ENCODE measurements at places on chromosomes 11 and 22.

DNA sequence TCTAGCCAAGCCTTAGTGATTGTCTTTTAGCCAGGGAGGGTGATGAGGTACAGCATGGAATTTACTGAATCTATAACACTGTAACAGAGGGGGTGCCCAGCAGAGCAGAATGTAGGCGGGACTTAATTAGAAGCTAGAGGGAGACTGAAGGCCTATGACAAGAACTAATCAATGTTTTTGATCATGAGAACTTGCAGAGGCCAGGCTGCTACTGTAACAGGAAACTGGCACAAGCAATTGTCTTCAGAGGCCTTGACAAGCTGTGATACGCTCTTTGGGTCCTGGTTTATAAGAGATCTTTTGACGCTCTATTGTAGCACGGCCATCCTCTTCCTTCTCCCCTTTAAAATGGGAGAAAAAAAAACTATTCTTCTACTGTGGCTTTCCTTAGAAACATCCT, 1297.3 kb downstream of the JRKL start:
- no peak for DNase-seq

- DNase-seq = no peak
Measured at GRCh38 chr11:87036756-87037449, 831 bp upstream of the TMEM135 start.

- no peak for DNase-seq
Measured at GRCh38 chr11:64013141-64013896, 22.4 kb upstream of the FLRT1 start.

GRCh38 chr11:34970033-34970432, 53.6 kb downstream of the PDHX start:
- no peak for DNase-seq

DNA sequence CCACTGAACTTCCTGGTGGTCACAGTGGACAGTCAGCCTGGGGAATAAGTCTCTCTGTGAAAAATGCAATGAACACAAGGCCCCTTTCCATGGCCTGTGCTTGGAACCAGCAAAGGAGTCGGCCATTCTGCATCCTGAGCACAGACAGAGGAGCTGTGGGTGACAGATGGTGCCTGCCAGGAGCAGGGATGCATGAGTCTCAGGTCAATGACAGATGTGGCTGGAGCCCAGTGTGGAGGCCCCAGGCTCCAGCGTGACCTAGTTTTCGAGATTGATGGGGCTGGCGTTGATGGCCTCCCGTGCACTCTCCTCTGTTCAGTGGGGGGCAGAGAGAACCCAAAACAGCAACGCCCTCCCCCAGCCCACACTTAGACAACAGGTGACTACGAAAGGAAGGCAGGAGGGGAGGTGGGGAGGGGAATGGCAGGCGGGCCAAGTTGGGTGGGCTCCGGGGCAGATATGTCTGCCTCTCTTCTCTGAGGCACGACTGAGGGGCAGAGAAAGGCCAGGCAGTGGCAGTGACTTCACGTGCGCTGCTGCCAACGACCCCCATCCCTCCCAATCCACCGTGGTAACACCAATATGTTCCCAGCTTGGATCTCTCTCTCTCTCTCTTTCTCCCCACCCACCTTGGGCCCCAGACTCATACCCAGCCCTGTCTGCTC, 34.4 kb upstream of the CD5 start:
- DNase-seq = no peak

DNA sequence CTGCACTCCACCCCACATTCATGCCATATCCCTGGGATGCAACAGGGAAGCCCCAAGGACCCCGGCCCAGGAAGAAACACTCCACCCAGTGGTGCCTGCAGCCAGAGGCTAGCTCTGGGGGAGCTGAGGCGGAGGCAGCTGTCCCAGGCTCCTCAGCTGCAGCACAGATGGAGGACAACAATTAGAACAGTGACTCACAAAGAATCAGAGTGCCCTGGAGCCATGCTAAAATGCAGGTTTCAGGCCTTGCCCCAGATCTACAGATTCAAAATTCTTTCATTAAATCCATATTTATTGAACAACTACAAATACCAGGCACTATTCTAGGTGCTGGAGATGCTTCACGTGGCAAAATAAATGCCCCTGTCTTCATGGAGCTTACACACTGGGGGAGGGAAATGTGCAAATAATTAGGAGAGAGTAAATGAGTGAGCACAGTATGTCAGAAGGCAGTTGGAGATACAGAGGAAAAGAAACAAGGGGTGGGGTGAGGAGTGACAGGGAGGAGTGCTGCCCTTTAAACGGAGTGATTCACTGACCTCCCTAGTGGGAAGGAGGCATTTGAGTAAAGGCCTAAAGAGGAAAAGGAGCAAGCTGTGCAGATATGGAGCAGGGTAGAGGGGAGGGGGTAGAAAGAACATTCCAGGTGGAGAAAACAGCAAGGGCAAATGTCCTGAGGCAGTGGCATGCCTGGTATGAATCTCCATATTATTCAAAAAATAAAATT, 73.3 kb upstream of the CSNK2A3 start:
- no peak for DNase-seq

Measured in glomerular endothelial cell (primary cell).